Fibroblast of mammary gland (primary cell): ENCODE measurements at places on chromosomes 2 and 18.

DNA sequence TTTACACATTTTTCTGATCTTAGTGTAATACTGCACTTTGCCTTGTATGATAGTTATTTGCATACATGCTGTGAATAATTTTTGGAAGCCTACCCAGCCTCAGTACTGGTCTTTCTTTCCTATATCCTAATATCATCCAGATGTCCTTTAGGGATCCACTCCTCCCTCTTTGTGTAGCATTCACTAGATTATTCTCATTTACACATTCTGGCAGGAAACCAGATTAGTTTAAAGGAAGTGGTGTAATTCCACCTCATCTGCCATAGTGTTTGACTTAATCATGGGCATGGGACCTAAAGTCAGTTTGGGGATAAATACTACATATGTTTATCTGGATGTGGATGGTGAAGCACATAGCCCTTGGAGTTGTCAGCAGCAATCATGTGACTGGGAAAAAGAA, 444.9 kb upstream of the MAP2 start:
- peak; percentile 0 for DNase-seq

- DNase-seq = no peak
Observed at GRCh38 chr2:64841461-64841860, 147.7 kb upstream of the SLC1A4 start.

DNA sequence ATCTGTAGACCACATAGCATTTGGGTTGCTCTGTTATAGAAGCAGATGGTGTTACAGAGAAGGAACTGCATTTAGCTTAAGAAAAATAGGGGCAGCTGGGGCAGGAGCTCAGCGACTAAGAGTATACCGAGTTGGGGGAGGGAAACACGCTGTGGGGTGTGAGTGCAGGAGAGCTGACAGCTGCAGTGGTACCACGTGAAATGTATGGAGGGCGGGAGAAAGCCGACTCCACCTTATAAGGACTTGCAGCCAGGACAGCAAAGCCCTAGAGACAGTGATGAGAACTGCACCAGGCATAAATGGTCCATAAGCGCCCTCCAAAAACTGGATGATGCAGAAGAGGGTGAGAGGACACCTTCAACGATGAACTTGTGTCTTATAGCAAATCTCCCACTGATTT, 237.6 kb downstream of the PRKCE start:
- DNase-seq = no peak

- no peak for DNase-seq
Observed at GRCh38 chr2:222303828-222304736, 5.3 kb upstream of the PAX3 start.

GRCh38 chr2:43318791-43319190, 92.4 kb upstream of the ZFP36L2 start:
- DNase-seq = peak; percentile 71

DNA sequence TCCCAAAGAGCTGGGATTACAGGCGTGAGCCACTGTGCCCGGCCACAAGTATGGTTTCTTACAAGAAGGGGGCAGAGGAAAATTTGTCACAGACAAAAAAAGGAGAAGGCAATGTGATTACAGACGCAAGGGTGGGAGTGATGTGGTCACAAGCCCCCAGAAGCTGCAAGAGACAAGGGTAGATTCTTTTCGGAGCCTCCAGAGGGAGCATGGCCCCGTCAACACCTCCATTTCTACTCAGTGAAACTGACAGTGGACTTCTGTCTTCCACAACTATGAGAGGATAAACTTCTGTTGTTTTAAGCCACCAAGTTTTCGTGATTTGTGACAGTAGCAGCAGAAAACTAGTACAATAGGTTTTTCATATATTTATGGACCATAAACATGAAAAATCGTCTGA, 2.1 kb upstream of the TCF7L1 start:
- peak; percentile 33 for DNase-seq

- peak; percentile 23 for DNase-seq
Observed at GRCh38 chr2:38442643-38443541, 65.8 kb upstream of the ATL2 start.

DNA sequence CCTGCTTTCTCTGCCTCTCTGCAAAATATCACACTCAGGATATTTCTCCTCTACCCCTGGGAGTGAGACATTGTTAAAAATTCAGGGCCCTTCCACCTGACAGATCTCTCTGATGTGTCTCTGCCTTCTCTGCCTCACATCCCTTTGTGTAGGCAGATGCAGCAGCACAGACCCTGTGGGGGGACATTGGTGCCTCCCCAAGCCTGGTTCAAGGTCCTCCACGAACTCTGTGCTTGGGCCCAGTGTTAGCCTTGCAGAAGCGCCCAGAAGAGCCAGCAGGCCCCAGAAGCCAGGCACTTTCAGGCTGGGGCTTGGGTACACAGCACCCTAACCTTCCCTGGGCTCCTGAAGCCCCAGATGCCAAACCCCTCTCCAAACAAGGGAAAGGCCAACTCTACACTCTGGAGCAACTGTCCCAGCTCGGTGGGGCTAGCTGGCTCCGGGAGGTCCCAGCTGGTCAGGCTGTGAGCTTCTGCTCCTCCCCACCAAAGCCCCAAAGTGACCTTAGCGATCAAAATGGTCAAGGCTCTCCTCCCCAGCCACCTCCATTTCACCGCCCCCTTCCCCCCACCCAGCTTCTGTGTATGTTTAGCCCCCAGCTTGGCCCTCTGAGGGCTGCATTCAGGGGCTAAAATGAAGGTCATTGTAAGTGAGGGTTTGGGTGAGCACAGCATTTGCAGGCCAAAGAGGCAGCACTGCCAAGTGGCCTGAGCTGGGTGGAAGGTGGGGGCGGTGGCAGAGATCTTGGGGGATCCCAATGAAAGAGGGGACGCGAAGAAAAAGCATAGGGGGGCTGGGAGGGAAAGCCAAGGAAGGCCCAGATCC, 2.6 kb downstream of the HOXD9 start:
- DNase-seq = no peak

- no peak for DNase-seq
Observed at GRCh38 chr2:72623481-72623880, 202.4 kb downstream of the EXOC6B start.

- peak; percentile 36 for DNase-seq
Observed at GRCh38 chr18:54612237-54612636, 21.2 kb downstream of the DYNAP start.

GRCh38 chr2:189608795-189609422, 28.3 kb upstream of the SLC40A1 start:
- peak; percentile 69 for DNase-seq

- DNase-seq = no peak
Observed at GRCh38 chr18:62711781-62712180, 3.6 kb upstream of the PHLPP1 start.

DNA sequence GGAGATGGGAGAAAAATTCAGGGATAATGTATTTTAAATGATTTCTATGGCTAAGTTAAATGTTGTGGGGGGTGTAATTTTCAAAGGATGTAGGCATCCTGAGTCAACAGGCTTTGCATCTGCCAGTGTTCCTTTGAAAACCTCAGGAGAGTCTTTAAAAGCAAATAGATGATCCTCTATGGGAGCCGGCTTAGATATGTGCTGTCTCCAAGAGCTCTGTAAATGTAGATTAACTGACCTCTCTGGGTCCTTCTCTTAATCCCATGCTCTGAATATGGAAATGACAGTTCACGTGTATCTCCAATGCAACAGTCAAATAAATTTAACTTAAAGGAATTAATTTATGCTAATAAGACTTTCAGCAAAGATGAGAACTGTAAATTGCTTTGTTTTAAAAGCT, 292.7 kb downstream of the ERBB4 start:
- DNase-seq = no peak

- DNase-seq = no peak
Observed at GRCh38 chr18:22613058-22613690, 195.5 kb upstream of the CTAGE1 start.

GRCh38 chr2:218186355-218186766, 19.6 kb upstream of the CXCR1 start:
- peak; percentile 77 for DNase-seq

- peak; percentile 67 for DNase-seq
Observed at GRCh38 chr2:108305901-108306300, 17.2 kb downstream of the SULT1C2 start.

DNA sequence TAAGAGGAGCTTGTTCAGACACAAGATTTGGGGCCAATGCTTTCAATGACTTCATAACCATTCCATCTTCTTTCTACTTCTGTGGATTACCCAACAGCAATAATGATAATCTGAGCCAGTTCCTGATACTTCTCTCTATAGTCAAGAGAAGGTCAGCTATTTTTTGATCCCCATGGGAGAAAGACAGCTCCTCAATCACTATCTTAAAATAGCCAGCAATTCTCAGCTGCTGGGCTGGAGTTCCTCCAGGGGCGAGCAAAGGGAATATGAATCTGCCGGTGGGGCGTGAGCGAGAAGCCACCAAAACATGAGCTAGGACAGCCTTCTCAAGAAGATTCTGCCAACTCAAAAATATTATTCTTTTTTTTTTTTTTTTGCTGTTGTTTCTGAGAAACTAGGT, at the start of gene TMEM182:
TSS of gene TMEM182 (plus strand) at position 269 of the 400 bp plus-strand sequence. CDS start 187 bp downstream, outside the sequence.
- peak; percentile 22 for DNase-seq
